Activated T-helper 1 cell treated with Interleukin-2 at 50 U/mL for 16 hours (primary cell): ENCODE measurements at places on chromosomes 5 and 9.

- DNase-seq, result no peak
These were observed 26.1 kb upstream of the SEC16A start for GRCh38 chr9:136508729-136509500.

- DNase-seq, result no peak
These were observed 170.8 kb downstream of the SGCD start for GRCh38 chr5:156497804-156498208.

GRCh38 chr5:176352116-176352878 lies 9.3 kb downstream of the KIAA1191 start:
- no peak for DNase-seq

DNA sequence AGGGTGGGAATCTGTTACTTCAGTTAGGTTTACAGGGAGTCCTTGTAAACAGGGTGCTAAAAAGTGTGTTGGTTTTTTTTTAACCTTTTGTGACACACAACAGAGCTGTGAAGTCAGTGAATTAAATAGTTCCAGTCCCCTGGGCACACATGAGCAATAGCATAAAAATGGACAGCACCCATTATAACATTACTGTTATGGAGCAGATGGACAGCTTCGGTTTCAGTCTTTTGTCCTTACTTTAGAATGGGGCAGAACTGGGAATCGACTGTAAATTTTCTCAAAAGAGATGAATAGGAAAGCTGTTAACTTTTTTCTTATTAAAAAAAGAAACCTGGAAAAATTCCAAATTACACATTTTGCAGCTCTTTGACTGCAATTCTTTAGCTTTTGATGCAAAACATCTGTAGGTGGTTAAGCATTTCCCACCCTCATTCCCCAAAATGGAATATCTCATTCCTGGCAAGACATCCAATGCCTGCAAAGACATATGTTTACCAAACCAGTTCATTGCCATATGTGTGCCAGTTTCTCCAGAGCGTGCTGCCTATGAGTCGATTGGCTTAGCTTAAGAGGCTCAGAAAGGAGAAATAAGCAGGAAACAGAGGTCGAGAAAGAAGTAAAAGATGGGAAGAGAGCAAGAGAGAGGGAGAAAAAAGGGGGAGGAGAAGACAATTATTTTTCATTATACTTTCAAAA lies 212.3 kb upstream of the TMEM161B start:
- DNase-seq, result no peak

- no peak for DNase-seq
These were observed 22.1 kb upstream of the GRPEL2 start for GRCh38 chr5:149323210-149323609.

DNA sequence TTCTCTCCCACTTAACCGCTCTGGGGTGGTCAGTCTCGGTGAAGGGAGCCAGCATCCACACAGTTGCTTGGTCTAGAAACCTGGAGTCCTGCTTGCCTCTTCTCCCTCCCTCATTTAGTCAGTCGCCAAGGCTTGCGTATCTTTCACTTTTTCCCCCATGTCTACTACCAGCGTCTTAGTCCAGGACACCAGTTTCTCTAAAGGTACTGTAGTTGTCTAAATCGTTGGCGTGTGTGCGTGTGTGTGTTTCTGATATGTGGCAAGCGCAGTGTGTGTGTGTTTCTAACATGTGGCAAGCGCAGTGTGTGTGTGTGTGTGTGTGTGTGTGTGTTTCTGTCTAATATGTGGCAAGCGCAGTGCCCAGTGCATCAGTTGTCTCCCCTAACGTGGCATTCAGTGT lies 641 bp downstream of the ATP6V1G1 start:
- DNase-seq, result no peak

GRCh38 chr9:128553728-128554127 lies 1.3 kb downstream of the SPTAN1 start:
- no peak for DNase-seq

DNA sequence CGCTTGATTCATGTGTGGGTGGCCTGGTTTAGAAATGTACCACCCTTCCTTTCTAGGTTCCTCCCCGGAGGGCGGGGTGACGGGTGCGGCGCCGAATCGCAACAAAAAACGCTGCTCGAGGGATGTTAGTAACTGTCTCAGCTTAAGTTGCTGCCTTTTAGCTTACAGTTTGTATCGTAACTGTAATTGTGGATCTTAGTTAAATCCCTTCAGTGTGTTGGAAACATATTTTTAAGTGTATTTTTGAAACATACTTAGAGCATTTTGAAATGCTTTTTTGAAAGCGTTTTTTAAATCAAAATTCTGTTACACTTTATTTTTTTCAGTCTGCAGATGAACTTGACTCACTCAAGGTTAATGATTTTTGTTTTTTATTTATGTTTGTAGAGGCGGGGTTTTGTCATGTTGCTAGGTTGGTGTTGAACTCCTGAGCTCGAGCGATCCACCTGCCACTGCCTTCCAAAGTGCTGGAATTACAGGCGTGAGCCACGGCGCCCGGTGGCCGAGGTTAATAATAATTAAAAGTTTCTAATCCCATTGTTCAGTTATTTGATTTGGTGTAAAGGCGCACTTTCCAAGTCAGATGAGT lies 997 bp upstream of the CHD1 start:
- no peak for DNase-seq

DNA sequence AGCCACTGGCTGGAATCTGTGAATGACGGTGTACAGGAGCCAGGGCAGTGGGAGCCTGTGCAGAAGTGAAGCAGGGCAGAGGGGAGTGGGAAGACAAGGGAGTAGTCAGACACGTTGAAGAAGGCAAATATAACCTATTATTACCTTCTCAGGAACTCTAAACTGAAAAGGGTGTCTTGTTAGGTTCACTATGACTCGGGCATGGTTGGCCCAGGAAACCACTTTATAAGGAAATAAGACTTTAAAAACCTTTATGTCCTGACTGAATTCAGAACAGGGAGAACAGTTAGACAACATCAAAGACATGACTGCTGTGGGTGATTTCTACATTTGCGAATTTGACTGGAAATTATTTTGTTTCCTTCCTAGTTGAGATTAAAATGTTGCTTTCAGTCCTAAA lies 107.5 kb downstream of the ACER2 start:
- DNase-seq, result no peak

GRCh38 chr5:151196556-151197290 lies 27.2 kb downstream of the CCDC69 start:
- DNase-seq, result no peak

DNA sequence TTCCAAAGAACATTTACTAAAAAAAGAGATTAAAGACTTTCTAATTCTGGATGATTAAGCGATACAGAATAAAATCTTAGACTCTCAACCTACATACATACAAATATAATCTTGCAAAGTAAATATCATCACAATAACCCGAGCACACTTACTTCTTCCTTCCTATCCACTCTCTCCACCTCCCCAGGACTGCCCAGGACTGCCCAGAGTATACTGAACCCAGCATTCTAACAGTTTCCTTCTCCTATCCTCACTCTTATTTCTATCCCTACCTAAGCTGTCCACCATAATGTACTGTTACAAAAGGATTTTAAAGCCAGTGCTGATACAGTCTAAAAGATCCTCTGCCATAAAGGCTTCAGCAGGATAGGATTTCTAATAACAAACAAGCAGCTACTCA lies 413.3 kb upstream of the POU5F2 start:
- no peak for DNase-seq

DNA sequence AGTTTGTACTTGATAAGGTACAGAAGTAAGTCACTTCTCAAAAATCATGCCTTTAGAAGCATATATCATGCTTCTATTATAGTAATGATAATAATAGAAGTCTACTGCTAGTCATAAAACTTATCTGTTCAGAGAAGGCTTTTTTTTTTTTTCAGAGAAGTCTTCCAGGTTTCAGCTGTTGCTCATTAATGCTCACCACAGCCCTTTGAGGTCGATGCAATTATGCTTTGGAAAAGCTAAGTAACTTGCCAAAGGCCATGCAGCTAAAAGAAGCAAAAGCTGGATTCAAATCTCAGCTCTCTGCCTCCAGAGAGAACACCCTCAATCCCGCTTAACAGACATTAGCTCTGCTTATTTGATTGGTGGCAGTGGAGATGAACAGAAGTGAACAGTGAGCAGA lies 150.8 kb downstream of the DOCK8 start:
- no peak for DNase-seq

DNA sequence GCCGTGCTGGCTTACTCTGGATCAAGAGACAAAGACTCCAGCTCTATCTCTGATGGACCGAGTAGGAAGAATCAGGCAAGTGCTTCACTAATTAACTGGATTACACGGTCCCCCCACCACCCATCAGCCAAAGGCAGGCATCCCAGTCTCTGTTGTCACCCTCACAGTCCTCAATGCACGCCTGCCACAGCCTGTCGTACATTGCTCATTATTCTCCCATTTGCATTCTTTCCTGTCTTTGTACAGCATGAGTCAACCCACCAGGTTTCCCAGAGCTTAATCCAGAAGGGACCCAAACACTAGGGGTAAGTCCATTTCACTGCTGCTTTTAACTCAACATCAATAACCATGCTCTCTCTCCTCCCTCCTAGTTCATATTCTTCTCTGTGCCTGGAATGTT lies 44.4 kb downstream of the PCA3 start:
- DNase-seq, result no peak

DNA sequence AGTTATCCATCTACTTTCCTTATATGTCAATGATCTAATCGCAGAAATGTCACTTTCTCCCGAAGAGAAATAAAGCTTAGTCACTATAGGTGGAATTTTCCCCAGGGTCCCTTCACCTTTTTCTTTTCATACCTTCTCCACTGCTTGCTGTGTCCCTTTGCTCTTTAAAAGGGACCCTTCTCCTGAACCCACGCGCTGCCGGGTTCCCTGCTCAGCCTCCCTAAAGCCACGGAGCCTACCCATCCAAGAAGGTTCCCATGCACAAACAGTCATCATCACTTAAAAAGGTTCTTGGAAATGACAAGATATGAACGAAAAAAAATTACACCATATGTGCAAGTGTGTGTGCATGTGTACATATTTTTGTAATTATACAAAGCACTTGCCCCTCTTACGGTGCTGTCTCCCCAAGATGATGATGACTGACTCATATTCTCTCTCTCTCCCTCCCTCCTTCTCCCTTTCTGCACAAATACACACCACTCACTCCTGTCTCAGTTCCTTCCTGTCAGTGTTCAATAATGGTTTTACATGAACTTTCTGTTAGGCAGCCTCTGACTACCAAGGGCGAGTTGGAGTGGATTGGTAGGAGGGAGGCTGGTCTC lies 1.5 kb upstream of the PTPRD start:
- DNase-seq, result no peak

- DNase-seq, result no peak
These were observed 156.0 kb upstream of the MAST4 start for GRCh38 chr5:66440202-66440680.

DNA sequence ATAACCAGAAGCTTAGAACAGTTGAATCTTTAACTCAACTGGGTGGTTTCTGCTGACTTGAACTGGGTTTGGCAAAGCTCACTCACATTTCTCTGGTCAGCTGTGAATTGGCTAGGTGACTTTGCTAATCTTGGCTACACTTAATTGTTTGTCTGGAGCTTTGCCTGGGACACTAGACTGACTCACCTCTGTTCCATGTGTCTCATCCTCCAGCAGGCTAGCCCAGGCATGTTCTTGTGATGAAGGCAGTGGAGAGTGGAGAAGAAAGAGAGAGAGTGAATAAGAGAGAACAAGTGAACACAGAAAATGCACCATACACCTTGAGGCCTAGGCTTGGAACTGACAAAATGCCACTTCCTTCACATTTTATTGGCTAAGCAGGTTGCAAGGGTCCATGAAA lies 32.6 kb downstream of the SPATA31D1 start:
- DNase-seq, result no peak

DNA sequence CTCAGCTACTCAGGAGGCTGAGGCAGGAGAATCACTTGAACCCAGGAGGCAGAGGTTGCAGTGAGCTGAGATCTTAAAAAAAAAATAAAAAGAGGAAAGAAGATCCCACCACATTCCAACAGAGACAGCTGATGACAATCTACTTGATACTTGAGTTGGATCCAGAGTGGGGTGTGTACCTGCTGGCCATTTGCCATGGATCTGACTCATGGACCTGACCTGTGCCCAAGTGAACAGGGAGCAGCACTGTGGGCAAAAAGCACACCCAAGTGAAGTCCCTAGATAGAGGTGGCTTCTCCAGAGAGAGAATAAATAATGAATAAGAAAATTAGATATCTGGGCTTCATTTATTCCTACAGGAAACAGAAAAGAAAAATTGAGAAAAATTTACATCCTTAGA lies 81.2 kb upstream of the MIER3 start:
- DNase-seq, result no peak

- DNase-seq, result no peak
These were observed 130.3 kb upstream of the DMRT1 start for GRCh38 chr9:710951-711745.

GRCh38 chr5:145921211-145921610 lies 15.2 kb upstream of the SH3RF2 start:
- no peak for DNase-seq

- no peak for DNase-seq
These were observed 736.0 kb upstream of the ARRDC3 start for GRCh38 chr5:92119110-92119509.

DNA sequence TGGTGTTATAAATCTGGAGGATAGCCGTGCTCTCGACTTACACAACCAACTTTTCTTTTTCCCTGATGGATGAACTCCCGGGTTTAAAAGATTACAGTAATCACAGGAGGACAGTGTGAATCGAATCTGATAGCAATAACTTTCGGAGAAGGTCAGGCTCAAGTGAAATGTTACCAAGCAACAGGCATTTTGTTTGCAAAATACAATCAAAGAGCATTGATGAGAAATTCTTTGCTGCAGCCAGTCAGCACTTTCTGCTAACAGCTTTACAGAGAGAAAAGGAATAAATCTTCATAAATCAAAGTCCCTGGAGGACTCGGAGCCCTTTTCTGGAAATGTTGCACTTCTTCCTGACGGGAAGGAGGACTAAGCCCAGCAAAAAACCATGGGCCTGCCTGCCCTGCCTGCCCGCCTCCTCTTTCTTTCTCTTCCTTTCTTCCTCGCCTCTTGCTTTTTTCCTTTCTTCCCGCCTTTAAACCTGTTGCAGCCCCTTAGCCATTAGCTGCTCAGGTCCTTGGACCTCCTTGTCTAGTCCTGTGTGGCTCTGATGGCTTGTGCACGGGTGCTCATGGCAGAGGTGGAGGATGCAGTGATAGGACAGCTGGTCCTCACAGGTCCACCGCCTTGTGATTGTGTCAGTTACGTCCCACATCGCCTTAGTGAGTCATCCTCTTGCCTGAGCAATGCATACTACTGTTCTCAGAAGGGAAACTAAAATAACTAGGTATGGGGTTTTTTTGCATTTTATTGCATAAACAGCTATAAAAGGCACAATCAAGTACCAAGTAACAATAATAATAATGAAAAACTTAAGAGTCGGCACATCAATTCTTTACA lies 6.2 kb downstream of the DMRT3 start:
- no peak for DNase-seq

DNA sequence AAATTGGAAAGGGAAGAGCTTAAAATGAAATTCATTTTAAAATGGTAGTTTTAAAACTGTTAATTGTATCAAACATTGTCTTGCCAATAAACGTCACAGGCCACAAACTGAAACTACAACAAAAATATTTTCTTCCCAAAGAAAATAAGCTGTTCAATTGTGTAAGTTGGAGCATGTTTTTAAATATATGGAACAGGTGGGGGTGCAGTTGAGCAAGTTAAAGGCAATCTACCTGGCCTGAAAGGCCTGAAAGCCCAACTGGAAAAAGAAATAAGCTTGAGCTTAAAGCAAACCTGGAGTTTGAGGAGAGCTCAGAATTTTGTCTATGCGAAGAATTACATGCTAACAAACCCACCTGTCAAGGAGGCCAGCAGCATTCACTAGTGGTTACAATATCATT lies 439.5 kb downstream of the ACTL7B start:
- no peak for DNase-seq

- no peak for DNase-seq
These were observed 114.8 kb downstream of the FGF18 start for GRCh38 chr5:171534043-171534895.

GRCh38 chr5:79284846-79285245 lies 48.9 kb downstream of the JMY start:
- no peak for DNase-seq

GRCh38 chr5:62569470-62569869 lies 9.1 kb upstream of the LRRC70 start:
- DNase-seq, result no peak
